ENCODE measurements at places on chromosomes 6 and 20.

DNA sequence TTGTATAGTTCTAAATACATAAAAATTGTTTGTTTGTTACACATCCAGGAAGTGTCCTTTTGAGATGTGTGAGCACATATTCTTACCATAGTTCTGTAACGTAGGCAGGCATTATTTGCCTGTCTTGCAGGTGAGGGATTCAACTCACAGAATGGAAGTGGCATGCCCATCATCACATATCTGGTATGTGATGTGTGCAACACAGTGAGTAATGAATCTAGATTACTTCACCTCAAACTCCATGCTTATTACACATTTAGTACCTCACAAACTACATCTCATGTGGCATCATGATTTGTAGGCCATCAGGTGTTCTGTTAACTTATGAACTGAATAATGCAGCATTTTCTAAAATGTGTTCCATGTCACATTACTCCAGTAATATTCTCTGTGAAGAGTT lies 181.6 kb downstream of the PLCB4 start:
- DNase-seq, result no peak
- no peaks in the 10 kb centered on the region for H3K27me3 ChIP-seq
- H3K4me1 ChIP-seq, result no peaks in the 10 kb centered on the region
- no peak overlapping the region for H3K27ac ChIP-seq

GRCh38 chr6:14310960-14311359 lies 193.4 kb downstream of the CD83 start:
- no peaks in the 10 kb centered on the region for H3K27me3 ChIP-seq
- no peak for DNase-seq
- no peaks in the 10 kb centered on the region for H3K4me1 ChIP-seq
- no peak overlapping the region for H3K4me3 ChIP-seq

GRCh38 chr6:10545482-10545881 lies 24.3 kb downstream of the GCNT2 start:
- H3K27ac ChIP-seq, result no peak overlapping the region
- no peak overlapping the region for H3K4me3 ChIP-seq
- DNase-seq, result no peak
- no peaks in the 10 kb centered on the region for H3K27me3 ChIP-seq
- no peaks in the 10 kb centered on the region for H3K36me3 ChIP-seq

- no peaks in the 10 kb centered on the region for H3K4me1 ChIP-seq
- H3K27ac ChIP-seq, result no peak overlapping the region
- H3K27me3 ChIP-seq, result no peaks in the 10 kb centered on the region
- no peak overlapping the region for H3K4me3 ChIP-seq
These were observed 311.0 kb upstream of the JARID2 start for GRCh38 chr6:14934844-14935243.

DNA sequence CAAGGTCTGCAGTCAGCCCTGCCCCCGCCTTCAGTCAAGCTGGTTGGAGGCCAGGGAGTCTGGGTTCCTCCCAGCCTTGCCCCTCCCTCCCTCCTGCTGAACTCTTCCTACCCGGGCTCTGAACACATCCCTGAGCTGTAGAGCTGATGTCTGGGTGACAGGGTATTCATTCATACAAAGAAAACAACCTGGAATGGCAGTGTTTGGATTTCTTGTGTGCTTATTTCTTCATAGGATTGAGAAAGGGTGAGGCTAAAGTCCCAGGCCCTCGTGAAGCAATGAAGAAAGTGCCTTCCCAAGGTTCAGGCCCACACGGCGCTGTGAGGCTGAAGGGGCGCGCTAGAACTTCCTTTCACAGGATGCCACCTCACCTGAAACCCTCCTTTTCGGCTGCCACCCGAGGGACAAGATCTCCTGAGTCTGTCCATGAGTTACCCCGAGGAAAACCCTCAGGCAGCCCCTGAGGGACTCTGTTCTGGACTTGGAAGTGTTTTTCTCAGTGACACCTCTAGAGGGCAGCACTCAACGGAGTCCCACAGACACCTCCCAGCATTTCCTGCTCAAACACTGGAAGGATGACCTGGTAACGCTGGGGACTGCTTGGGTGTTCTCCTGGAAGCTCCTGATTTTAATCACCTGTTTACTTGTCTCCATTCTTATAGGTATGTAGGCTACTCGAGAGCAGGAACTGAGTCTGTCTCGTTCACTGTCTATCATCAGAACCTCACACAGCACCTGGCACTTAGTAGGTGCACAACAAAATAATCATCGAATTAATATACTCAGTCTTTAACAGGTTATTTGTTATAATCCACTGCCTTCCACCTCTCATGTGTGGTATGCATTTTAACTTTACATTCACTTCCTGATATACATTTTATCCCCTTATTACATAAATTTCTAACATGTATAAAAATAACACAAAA lies 11.8 kb upstream of the GSTA1 start:
- no peak overlapping the region for H3K27ac ChIP-seq
- H3K4me3 ChIP-seq, result no peak overlapping the region
- no peaks in the 10 kb centered on the region for H3K27me3 ChIP-seq
- peaks cover 8% of the 10 kb centered on the region for H3K4me1 ChIP-seq
- DNase-seq, result peak; percentile 67
- no peaks in the 10 kb centered on the region for H3K36me3 ChIP-seq

DNA sequence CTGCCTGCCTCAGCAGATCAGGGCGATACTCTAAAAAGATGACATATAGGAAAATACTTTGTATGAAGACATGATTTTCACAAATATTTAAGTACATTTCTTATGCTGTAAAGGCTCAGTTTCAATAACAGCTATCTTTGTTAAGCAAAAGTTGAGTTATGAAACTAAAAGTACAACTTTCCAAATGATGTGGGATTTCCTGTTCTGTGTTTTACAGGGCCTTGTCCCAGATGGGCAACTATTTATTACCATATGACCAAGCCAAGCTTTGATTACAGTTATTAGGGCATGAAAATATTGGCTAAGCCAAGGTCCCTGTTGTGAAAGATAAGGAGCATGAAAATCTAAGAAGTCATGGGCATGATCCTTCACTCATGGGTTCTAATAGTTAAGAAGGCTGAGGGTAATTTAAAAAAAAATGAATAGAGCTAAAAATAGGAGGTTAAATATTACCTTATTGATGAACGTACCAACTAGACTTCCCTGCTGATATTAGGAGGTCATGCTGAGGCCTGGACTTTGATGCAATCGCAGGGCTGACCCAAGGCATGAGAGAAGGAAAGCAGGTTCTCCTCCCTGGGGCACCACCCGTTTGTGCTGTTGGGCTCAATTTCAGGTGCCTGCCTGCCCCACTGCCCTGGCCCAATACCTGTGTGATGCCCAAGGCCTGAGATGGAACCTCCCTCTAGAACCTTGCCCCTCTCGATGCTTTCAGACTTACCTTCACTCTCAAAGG lies 294.4 kb upstream of the PRDM1 start:
- H3K27me3 ChIP-seq, result no peaks in the 10 kb centered on the region
- no peak overlapping the region for H3K4me3 ChIP-seq

DNA sequence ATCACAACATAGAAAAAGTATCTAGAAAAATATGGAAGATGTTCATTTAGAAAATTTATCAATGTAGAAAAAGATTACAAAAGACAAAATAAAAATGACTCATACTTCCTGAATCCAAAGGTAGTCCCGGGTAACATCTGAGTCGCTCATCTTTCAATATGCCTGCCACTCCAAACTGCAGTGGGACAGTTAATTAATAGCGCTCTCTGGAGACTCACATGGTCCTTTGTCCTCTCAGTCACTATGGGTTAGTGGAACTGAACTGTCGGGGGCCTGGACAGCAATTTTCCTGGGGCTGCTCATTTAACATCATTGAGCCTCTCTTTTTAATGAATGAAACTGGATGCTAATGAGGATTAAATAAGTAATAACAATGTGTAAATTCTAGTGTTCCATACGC lies 103.4 kb downstream of the MAP3K4 start:
- 0 out of 2 replicates have a peak overlapping the region, but pooled peaks have one; percentile 9 for H3K27ac ChIP-seq
- no peak overlapping the region for H3K4me3 ChIP-seq

- H3K27ac ChIP-seq, result no peak overlapping the region
- H3K4me1 ChIP-seq, result no peaks in the 10 kb centered on the region
- no peak overlapping the region for H3K4me3 ChIP-seq
- H3K27me3 ChIP-seq, result no peaks in the 10 kb centered on the region
- no peak for DNase-seq
- peaks cover 22% of the 10 kb centered on the region for H3K36me3 ChIP-seq
These were observed 54.9 kb downstream of the CSE1L start for GRCh38 chr20:49100972-49101371.

DNA sequence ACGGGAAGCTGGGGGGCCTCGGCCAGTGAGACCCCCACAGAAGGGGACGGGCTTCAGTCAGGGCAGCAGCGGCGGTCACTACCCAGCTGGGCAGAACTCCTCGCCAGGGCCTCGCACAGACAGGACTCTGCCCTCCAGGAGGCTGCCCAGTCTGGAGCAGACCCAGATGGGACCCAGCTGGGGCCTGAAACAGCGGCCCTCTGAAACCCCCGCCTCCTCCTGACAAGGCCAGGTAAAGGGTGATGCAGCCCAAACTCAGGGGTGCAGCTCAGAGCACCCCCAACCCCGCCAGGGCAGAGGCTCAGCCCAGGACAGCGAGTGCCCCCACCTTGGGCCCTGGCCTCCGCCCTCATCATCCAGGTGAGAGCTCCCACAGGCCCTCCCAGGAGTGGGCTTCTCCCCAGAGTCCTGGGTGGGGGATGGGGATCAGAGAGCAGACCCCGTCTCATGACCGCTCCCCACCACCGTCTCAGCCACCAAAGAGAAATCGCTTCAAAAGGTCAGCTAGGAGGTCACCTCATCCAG lies 2.2 kb downstream of the EEF1A2 start:
- H3K4me1 ChIP-seq, result no peaks in the 10 kb centered on the region
- no peak for DNase-seq
- peaks cover 15% of the 10 kb centered on the region for H3K27me3 ChIP-seq
- H3K36me3 ChIP-seq, result no peaks in the 10 kb centered on the region
- H3K4me3 ChIP-seq, result peak overlapping the region; percentile 41

DNA sequence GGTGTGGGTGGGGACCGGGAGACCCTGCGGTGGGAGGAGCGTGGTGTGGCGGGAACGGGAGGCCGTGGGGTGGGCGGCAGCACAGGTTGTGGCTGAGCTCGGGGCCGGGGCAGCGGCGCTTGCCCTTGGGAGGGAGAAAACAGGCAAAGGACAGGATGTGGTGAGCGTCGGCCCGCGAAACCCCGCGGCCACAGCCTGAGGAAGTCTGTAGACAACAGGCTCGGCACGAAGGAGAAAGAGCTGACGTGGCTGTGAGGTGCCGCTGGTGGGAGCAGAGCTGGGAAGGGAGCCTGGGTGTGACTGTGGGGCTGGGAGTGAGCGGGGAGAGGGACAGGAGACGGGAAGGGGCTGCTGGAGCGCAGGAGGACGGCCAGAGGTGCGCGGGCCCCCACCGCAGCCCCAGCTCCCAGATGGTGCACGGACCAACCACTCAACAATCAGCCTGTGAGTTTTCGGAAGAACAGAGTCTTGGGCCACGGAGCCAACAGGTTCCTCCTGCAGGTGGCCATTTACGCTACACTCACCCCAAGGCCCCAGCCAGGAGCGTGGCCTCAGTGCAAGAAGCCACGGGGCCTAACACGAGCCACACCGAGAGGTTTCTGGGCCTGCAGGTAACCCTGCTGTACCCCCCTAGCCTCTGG lies 202.8 kb downstream of the DLL1 start:
- no peaks in the 10 kb centered on the region for H3K4me1 ChIP-seq
- H3K4me3 ChIP-seq, result no peak overlapping the region
- no peak overlapping the region for H3K27ac ChIP-seq
- no peak for DNase-seq

- no peaks in the 10 kb centered on the region for H3K27me3 ChIP-seq
- no peak overlapping the region for H3K4me3 ChIP-seq
- H3K36me3 ChIP-seq, result no peaks in the 10 kb centered on the region
- H3K27ac ChIP-seq, result no peak overlapping the region
- DNase-seq, result no peak
These were observed 30.5 kb downstream of the CDKAL1 start for GRCh38 chr6:20564777-20565176.

DNA sequence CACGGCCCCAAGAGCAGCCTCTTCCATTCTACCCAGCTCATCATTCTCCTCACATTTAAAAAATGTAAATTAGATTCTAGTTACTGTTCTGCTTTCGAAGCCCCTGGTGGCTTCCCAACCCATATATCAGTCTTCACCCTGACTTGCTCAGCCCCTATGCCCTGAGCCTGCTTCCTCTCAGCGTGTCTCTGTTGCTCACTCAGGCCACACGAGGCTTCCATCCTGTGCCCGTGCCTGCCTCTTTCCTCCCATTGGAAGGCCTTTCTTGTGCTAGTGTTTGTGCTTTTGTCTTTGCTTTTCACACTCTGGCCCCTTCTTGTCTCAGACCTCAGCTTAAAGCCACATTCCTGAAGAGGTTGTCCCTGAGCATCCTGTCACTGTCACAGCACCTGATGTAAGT lies 78.1 kb downstream of the AFDN start:
- H3K27me3 ChIP-seq, result no peaks in the 10 kb centered on the region
- H3K27ac ChIP-seq, result no peak overlapping the region
- 0 out of 2 replicates have a peak, but pooled peaks cover 2% of the 10 kb centered on the region for H3K36me3 ChIP-seq
- H3K4me1 ChIP-seq, result no peaks in the 10 kb centered on the region
- DNase-seq, result no peak
- no peak overlapping the region for H3K4me3 ChIP-seq

DNA sequence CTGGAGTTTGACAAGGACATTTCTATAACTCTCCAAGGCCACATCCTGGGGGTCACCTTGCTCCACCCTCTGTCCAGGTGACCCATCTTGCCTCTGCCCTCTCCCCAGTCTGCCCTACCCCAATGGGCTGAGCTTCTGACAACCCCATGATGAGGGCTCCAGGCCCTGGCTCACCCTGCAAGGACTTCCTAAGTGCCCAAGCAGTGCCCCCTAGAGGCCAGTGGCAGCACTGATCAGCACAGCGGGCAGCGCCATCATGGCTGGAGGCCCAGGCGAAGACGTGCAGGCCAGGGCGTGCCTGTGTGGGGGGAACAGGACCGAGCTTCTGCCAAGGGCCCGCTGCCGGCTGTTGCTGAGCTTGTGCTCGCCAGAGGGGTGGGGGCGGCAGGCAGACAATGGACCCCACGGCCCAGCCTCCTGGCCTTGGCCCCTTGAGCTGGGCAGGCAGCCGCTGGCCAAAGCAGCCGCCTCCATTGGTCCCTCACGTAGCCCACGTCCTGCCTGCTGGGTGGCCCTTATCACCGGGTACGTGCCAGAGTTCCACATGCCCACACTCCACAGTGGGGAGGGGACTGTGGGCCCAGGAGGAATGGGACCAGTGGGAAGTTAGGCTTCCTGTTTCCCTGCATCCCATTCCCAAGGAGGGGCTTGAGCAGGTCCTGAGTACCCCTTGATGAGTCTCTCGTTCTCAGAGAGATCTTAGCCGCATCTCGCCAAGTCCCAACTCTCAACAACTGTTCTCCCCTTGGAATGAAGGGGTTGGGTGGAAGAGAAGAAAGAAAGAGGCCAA lies 64.3 kb downstream of the MRPL14 start:
- H3K36me3 ChIP-seq, result no peaks in the 10 kb centered on the region
- H3K4me3 ChIP-seq, result no peak overlapping the region
- DNase-seq, result no peak
- H3K27me3 ChIP-seq, result no peaks in the 10 kb centered on the region
- no peak overlapping the region for H3K27ac ChIP-seq

GRCh38 chr6:129558248-129558647 lies 151.7 kb downstream of the ARHGAP18 start:
- 0 out of 2 replicates have a peak, but pooled peaks cover 4% of the 10 kb centered on the region for H3K36me3 ChIP-seq
- no peaks in the 10 kb centered on the region for H3K27me3 ChIP-seq

- DNase-seq, result no peak
- H3K27me3 ChIP-seq, result no peaks in the 10 kb centered on the region
- H3K27ac ChIP-seq, result no peak overlapping the region
- H3K4me1 ChIP-seq, result 0 out of 2 replicates have a peak, but pooled peaks cover 10% of the 10 kb centered on the region
- H3K4me3 ChIP-seq, result no peak overlapping the region
- no peaks in the 10 kb centered on the region for H3K36me3 ChIP-seq
These were observed 6.8 kb upstream of the PI16 start for GRCh38 chr6:36947570-36948351.

- H3K27me3 ChIP-seq, result no peaks in the 10 kb centered on the region
- H3K4me3 ChIP-seq, result no peak overlapping the region
- no peaks in the 10 kb centered on the region for H3K36me3 ChIP-seq
- peak; percentile 99 for DNase-seq
- H3K27ac ChIP-seq, result peak overlapping the region; percentile 66
These were observed 27.3 kb upstream of the STX16 start for GRCh38 chr20:58623579-58624473.
